NCI-H1436 treated with DMSO at 0.1 percent for 48 hours (cell line): ENCODE measurements at places on chromosomes 1 and 21.

- DNase-seq = no peak
These were observed 341.5 kb downstream of the KCNH1 start for GRCh38 chr1:210792250-210793102.

DNA sequence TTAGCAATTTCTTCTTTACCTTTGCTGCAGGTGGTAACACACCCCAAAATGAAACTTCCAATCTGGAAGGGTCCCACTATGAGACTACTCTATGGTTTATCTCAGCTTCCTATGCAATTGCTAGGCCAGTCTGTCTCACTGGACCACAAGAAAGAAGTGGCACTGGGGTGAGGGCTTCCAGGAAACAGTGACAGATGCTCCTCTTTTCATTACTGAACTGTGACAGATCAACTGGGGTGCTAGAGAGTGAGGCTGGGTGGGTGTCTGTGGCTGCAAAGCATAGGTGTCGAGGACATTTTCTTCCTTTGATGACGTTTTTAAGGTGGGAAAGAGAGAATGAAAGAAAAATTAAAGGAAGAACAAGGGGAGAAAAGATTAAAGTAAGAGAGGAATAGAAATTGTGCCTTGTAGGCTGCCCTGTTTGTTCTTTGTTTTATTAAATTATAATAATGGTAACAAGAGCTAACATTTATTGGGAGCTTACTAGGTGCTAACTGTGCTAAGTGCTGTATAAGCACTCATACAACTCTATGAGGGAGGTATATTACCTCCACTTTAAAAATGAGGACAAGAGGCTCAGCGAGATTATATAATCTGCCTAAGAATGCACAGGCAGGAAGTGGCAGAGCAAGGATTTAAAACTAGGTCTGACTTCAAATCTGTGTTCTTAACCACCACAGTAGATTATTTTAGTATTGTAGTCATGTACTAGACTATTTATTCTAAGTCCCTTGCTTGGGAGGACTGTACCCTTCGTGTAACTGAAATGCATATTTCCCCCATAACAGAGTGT is 27.8 kb upstream of the DMRTA2 start:
- no peak for DNase-seq

- DNase-seq = no peak
These were observed 59.8 kb downstream of the CRB1 start for GRCh38 chr1:197327776-197328364.

DNA sequence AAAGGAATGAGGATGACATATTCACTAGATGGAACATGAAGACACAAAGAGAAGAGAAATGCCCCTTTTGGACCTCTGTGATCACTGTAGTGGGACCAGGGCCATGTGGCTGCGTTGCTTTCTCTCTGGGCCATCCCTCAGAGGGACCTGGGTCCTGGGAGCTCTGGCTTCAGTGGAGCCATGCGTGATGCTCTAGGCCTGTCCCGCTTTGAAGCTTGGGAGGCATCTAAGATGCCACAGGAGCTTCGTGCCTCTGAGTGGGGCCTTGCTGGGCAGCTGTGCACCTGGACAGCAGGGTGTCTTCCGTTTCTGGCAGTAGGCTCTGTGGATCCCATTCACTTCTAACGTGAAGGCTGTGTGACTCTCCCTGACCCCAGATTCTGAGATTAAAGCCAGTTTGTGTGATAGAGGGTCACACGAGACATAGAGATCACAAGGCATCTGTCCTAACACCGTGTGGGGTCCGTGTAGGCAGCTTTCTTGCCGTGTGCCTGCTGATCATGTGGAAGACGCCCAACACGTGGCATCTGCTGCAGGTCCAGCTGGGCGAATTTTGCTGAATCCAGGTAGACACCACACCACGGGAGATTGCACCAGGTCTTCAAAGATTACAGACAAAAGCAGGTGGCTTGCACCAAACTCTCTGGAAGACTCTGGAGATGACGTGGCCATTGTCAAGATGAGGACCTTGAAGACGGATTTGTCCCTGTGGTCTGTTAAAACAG is 17.2 kb upstream of the PRSS38 start:
- no peak for DNase-seq

- DNase-seq = no peak
These were observed 127.5 kb upstream of the DNAH14 start for GRCh38 chr1:224801844-224802490.

- no peak for DNase-seq
These were observed 406.9 kb upstream of the B3GALT2 start for GRCh38 chr1:193593147-193593885.

- DNase-seq = no peak
These were observed 179.6 kb upstream of the CAMK1G start for GRCh38 chr1:209403921-209404320.

- DNase-seq = no peak
These were observed 380.0 kb upstream of the ADGRL2 start for GRCh38 chr1:81420760-81421159.
